Skeletal muscle cell (primary cell): ENCODE measurements at places on chromosomes 2 and 18.

DNA sequence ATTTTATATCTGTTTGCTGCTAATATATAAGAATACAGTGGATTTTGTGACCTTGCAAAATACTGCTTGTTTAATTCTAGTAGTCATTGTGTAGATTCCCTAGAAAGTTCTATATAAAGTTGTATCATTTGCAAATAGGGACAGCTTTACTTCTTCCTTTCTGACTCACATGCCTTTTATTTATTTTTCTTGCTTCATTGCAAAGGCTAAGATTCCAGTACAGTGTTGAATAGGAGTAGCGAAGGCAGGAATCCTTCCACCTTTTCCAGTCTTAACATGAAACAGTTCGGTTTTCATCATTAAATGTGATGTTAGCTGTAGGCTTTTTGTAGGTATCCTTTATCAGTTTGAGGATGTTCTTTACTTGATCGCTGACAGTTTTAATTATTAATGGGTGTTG lies 58.1 kb downstream of the DGKD start:
- no peak for DNase-seq

- DNase-seq: no peak
Observed at GRCh38 chr2:26324903-26325302, 21.0 kb upstream of the SELENOI start.

DNA sequence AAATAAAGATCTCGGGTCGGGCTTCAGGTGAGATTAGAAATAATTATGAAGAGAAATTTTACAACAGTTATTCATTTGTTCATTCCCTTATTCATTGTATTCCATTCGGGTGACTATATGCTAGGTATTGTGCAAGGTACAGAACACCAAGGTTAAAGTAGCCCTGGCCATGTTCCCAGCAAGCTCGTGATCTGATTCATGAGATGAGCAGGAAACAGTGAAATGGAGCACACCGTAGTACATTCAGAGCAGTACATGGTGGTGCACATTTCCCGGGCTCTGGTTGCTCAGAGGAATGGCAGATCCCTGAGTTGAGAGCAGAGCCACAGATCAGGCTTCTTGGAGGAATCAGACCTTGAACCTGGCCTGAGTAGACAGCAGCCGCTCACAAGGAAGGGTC lies 87.7 kb downstream of the PRKRA start:
- peak; percentile 80 for DNase-seq

DNA sequence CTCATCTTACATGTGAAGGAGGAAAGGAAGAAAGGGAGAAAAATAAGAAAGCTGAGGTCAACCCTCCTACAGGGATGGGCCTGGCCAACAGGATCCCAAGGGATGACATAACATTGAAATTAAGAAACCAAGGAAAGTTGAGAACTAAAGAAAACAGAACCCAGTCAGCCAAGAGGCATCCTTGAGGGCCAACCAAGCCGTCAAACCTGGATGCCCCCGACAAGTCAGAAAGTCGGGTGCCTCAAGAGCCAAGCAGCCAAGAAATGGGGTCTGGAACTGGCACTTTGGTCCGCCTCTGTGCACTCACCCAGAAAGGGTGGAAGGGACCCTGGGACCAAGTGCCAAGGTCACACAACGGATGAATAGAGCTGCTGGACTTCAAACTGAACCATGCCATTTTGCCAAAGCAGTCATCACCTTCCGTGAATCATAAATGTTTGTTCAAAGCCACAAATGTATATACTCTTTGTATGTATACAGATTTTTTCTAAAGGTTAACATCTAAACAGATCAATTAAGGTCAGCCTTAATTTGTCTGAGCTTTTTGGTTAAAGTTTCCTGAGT lies 27.0 kb upstream of the PTPN4 start:
- no peak for DNase-seq

GRCh38 chr18:59742325-59743111 lies 45.3 kb upstream of the CCBE1 start:
- DNase-seq: peak; percentile 78

GRCh38 chr18:10521566-10521965 lies 4.3 kb upstream of the NAPG start:
- no peak for DNase-seq

GRCh38 chr18:58397385-58398132 lies 231.3 kb downstream of the ALPK2 start:
- DNase-seq: no peak

DNA sequence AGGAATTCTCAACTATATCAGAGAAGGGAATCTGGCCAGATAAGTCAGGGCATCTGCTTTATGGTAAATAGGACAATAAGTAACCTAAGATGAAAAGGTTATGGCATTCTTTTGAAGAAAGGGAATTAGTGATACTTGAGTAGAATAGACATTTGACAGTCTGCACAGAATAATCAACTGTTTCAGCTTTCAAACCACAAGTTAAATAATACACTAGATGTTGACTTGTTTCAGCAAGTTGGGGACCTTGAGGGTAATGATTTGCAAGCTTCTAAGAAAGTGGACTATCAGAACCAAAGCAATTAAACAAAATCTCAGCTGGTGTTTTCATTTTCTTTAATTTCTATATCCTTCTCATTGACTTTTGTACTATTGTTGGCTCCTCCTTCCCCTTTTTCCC lies 54.5 kb downstream of the SLC39A10 start:
- no peak for DNase-seq
